Activated T-cell treated with anti-CD3 and anti-CD28 coated beads for 24 hours (primary cell): ENCODE measurements at places on chromosomes 6 and 20.

DNA sequence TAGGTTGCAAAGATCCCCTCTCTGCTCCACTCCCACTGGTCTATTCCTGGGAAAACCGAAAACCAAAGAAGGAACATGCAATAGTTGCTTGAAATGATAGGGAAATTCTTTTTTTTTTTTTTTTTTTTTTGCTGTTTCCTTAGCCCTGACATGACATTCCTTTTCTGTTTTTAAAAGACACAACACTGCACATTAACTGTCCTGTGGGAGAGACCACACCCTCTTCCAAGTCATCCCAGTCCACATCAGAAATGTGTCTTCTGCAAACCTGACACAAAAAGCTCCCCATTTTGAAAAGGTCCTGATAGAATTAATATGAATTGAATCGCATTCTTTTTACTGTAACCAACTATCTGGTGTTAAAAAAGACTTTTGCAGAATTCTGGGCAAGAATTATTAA is 43.4 kb upstream of the RIPOR2 start:
- no peak for DNase-seq

- DNase-seq, result peak; percentile 10
These were observed 178.7 kb downstream of the TAF4 start for GRCh38 chr20:61886721-61887595.

DNA sequence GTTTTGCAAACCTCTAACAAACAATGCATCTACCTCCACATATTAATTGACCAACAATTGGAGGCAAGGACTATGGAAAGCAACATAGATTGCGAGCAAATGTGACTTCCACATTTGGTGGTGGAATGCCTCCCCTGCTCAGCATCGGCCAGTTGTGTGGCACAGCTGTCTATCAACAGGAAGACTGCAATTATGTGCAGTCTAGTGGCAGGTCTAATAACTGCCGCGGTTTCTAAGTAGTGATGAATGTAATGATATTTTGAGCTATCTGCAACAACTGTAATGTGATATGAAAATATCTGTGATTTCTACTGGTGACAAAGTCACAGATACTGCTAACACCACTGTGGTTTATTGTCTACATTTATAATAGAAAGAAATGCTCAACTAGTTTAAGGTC is 56.8 kb downstream of the NCR2 start:
- no peak for DNase-seq

DNA sequence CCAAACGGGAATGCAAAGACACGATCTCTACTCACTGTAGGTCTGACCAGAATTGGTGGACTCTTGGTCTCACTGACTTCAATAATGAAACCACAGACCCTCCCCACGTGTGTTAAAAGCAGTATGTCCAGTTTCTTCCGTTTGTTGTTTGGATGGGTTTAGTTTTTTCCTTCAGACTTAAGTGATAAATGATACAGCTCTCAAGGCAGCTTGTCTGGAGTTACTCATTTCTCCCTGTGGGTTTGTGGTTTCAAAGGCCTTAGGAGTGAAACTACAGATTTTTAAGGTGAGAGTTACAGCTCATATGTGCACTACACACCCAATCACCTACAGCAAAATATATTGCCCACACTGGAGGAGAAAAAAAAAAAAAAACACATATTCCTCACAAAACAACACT is 86.7 kb upstream of the STMND1 start:
- peak; percentile 7 for DNase-seq

GRCh38 chr20:25549843-25550477 is 35.4 kb downstream of the NINL start:
- DNase-seq, result no peak

GRCh38 chr6:155372256-155372655 is 58.0 kb upstream of the TFB1M start:
- DNase-seq, result no peak

- DNase-seq, result no peak
These were observed 49.8 kb downstream of the MYB start for GRCh38 chr6:135230711-135231468.
